ENCODE measurements at places on chromosomes 11 and 22. TPM values are rescaled to one million over a fixed set of nuclear protein-coding genes. Genes with fewer than 3 reads are reported as not detected.

GRCh38 chr11:96264364-96264763 is 78.6 kb downstream of the MAML2 start:
- DNase-seq = no peak

GRCh38 chr22:23763579-23763945 is 772 bp downstream of the C22orf15 start:
- DNase-seq = no peak

DNA sequence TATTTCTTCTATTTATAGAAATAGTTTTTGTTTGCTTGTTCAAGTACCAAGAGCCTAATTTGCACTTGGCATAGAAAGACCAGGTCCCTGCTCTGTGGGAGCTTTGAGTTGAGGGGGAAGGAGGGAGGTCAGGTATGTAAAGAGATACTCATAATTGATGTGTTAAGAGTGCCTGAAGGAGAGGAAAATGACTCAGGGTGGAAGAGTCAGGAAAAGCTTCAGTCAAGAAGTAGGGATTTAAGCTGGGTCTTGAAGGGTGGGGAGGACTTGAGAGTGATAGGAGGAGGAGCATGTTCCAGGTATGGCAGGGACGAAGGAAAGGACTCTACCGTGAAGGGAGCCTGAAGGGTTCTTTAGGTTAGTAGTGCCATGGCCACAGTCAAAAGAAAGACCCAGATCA is 9.0 kb downstream of the RBX1 start:
- DNase-seq = no peak

- no peak for DNase-seq
Measured at GRCh38 chr11:102453302-102453695, 734 bp upstream of the TMEM123 start.

GRCh38 chr11:100927579-100927978 is 202.0 kb downstream of the PGR start:
- no peak for DNase-seq

DNA sequence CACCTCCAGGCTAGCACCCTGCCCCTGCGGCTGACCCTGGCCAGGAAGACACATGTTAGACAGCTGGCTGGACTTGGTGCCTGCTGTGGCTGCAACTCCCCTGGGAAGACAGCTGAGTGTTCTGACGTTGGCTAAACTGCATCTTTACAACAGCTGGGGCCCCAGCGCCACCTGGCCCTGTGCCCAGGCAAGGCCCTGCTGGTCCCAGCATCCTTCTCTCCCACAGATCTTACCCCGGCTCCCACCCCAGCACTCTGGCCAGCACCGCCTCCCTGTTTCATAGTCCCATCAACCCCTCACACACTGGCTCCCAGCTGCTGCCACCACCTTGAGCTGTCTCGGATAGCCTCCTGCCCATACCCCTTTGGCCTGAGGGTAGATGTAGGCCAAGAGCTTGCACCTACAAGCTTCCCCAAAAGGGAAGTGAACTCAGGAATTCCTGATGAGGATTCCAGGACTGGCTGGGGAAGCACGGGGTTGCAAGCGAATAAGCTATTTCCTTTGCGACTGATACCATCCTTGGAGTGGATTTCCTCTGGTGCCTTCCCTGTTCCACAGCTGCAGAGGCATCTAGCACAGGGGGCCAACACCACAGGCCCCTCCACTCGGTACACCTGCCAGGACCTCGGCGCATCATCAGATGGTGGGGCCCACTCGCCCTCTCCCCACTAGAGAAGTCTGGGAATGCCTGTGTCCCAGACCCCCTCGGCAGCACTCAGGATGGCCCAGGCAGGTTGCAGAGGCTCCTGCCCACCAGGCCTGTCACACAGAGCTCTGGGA is 28.5 kb downstream of the RSPH14 start:
- no peak for DNase-seq

- no peak for DNase-seq
Measured at GRCh38 chr11:116927163-116927974, 89.9 kb upstream of the APOA1 start.

The OR51L1 gene
- not detected for polyA plus RNA-seq

The BDNF gene
- polyA plus RNA-seq = 16.4 TPM

Measured in A549 (cell line).